Foreskin keratinocyte (primary cell): ENCODE measurements at places on chromosomes 13 and 19. TPM values are rescaled to one million over a fixed set of nuclear protein-coding genes. Genes with fewer than 3 reads are reported as not detected.

The MIER2 gene
- total RNA-seq, result 23.5 and 27.8 TPM in 2 replicates

DNA sequence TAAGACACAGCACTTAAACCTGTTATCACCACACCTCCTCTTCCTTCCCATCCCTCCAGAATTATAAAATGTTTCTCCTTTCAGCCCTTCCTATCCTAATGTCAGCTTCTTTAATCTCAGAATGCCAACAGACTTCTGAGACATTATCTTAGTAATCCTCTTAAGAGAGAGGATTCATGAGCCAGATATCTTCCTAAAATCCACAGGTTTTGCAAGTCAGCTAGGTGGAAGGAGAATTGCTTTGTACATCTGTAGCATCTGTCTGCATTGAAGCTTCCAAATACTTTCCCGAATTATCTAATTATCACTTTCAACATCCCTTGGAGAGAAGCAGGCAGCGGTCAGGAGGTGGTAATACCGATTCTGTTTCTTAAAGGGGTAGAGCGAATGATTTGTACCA is 179.1 kb downstream of the DCT start:
- DNase-seq, result no peak

GRCh38 chr19:17455308-17456123 is 5.2 kb downstream of the NXNL1 start:
- DNase-seq, result no peak

DNA sequence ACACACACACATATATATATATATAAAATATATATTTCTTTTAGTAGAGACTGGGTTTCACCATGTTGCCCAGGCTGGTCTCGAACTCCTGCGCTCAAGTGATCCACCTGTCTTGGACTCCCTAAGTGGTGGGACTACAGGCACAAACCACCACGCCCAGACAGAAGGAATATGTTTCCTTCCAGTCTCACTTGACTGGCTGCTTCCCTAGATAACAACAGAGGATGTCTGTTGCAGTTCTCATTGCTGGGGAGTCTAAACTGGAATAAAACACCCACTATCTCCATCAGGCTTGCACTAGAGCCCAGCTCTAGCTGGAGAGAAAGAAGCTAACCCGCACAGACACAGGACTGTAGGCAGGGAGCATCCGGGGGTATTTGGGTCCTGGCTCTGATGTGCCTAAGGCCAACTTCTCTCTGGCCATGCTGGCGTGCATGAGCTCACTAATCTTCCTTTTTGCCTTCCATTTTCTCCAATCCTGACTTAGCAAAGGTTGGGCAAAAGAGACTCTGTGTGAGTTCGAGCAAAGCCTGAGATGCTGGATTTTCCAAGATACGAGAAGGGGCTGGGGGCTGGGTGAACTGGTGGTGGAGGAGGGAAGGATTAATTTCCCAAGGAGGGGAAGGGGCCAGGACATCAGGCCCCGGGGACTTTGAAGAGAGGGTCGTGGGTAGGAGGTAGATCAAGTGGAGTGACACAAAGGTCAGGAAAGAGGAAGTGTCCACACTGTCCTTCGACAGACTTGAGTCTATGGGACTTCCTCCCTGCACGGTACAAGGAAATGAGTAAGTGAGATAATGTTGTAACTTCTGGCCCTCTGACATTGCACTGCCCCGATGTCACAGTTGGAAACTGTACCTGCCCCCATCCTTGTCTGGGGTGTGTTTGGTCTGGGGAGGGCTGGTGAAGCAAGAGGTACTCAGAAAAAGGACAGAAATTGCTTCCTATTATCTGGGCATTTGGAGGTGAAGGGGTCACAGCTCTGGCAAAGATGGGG is 22.5 kb upstream of the ALOX5AP start:
- no peak for DNase-seq

GRCh38 chr13:60838581-60838980 is 441.6 kb downstream of the TDRD3 start:
- DNase-seq, result no peak

The ZNF525 gene
- 9.0 and 10.2 TPM in 2 replicates for total RNA-seq

GRCh38 chr13:49540552-49540951 is 44.8 kb downstream of the PHF11 start:
- DNase-seq, result no peak

- no peak for DNase-seq
These were observed 8.9 kb downstream of the ZSCAN1 start for GRCh38 chr19:58042495-58043340.

- no peak for DNase-seq
These were observed 9.2 kb downstream of the SBNO2 start for GRCh38 chr19:1164684-1165531.

- DNase-seq, result no peak
These were observed 147.3 kb downstream of the LHFPL6 start for GRCh38 chr13:39455521-39456175.

The ZSCAN4 gene
- 0.17 TPM in 1 of 2 replicates, not detected in the other for total RNA-seq

The GNG7 gene
- 0.10 and 0.11 TPM in 2 replicates for total RNA-seq

DNA sequence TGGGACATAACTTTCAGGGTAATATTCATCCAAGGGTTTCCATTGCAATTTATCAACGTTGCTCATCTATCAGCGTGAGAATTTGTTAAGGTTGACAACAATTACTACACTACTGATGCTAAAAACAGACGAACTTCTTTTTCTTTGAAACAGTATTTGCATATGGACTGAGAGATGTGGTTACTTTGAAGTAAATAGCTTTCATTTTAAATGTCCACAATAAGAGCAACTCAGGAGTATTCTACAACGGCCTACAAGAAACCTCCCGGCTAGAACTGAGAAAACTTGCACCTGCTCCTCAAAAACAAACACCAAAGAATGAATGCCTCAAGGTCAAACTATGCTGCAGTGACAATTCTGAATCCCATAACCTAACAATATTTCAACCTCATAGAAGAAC is 238.4 kb downstream of the IRS2 start:
- DNase-seq, result no peak

- peak; percentile 97 for DNase-seq
These were observed 71.5 kb downstream of the NUFIP1 start for GRCh38 chr13:44917589-44918325.

GRCh38 chr13:32233062-32233461 is 82.1 kb downstream of the ZAR1L start:
- DNase-seq, result no peak

The RDH8 gene
- total RNA-seq, result not detected in 2 replicates

GRCh38 chr19:53432088-53432661 is 391 bp downstream of the ZNF761 start:
- peak; percentile 13 for DNase-seq

DNA sequence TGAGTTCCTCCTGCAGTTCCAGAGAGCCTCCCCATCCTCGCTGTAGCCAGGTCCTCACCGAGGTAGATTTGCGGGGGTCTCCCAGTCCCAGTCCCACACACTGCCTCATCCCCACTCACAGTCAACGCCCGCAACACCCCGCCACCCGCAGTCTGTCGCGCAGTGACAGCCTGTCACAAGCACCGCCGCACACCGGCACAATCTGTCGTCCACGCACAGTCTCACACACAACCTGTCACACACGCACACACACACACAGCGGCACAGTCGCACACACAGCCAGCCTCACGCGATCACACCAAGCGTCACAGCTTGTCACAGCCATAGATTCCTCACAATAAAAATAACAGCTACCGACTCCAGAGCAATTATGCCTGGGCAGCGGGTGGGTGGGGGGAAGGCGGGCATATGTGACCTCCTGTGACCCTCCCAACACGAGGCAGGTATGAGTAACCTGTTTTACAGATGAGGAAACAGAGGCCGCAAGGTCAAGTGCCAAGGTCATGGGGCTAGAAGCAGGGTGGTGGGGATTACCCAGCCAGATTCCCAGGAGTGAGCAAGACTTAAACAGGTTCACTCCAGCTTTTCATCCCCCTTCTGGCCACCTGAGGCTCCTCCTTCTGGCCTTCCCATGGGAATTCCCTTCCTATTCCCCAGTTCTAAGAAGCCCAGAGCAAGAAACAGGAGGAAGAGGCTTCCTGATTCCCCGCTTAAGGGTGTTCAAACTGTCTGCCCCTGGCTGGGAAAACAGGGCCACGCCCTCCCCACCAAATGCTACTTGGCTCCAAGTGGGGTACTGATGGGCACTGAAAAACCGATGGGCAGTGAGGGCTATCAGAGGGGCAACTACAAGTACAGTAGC is 13.9 kb downstream of the NFIX start:
- no peak for DNase-seq
